ENCODE measurements at places on chromosomes 1 and 21. TPM values are rescaled to one million over a fixed set of nuclear protein-coding genes. Genes with fewer than 3 reads are reported as not detected.

SPRR2G gene
- total RNA-seq = not detected

ANGPTL3 gene
- total RNA-seq = 0.11 TPM

UMODL1 gene
- under 0.01 TPM for total RNA-seq

CELA2A gene
- total RNA-seq = not detected

CFHR5 gene
- not detected for total RNA-seq

Data from articular chondrocyte of knee joint (primary cell).